ENCODE measurements at places on chromosomes 2 and 18.

GRCh38 chr2:24618144-24618543 is 127.1 kb downstream of the NCOA1 start:
- DNase-seq = no peak

DNA sequence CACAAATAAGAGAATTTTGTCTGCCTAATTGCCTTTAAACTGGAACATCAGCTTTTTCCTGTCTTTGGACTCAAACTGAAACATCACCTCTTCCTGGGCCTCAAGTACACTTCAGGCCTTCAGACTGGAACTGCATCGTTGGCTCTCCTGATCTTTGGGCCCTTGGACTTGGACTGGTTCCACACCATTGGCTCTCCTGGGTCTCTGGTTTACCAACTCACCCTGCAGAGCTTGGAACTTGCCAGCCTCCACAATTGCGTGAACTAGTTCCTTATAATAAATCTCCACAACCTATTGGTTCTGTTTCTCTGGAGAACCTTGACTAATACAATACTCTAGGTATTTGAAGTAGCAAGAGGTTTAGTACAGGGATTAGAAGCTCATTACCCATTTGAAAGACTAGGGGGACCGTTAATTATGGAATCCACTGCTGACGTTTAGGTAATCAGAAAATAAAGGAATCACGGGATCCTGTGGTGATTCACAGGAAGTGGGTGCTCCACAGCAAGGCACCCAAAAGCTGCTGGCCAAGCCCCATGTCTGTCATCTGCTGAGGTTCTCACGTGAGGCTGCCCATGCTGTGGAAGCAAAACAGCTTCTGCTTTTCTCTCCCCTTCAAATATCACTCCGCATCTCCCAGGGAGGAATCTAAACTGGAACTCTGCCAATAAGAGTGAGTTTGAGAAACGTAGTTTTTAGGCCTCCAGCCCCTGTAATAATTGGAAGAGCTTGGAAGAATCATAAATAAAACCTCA is 20.0 kb upstream of the SGPP2 start:
- peak; percentile 23 for DNase-seq

GRCh38 chr18:36735130-36735529 is 93.7 kb downstream of the TPGS2 start:
- DNase-seq = no peak

- DNase-seq = no peak
Observed at GRCh38 chr2:221104361-221104811, 467.7 kb downstream of the EPHA4 start.

DNA sequence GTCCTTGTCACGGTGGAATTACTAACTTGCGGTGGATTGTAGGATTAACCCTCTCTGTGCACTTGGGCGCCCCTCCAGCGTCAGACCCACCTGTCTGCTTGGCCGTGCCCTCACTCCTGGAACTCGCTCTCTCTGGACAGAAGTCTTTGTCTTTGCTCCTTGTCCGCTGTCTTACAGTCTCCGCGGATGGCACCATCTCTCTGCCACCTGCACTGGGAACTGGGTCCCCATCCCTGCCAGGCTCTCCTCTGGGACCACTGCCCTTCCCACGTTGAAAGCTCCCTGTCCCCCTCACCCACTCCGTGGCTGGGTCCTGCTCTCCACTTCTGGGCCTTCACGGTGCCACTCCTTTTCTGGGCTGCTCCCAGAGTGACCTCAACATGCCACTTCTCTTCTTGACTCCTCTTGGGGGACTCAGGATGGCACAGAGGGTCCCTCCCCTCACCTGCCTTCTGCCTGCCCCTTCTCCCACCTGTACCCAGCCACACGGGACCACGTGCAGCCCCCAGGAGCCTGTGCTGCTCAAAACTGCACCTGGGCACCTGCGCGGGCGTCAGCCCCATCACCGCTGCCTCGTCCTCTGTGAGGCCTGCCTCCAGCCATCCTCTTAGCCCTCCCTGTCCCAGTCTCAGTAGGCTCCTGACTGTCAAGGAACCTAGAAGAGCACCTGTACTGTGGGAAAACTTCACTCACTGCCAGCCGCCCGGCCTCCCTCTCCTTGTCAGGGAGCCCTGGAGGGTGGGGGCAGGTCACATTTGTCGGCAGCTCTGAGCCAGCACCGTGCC is 11.1 kb downstream of the CNDP2 start:
- no peak for DNase-seq

DNA sequence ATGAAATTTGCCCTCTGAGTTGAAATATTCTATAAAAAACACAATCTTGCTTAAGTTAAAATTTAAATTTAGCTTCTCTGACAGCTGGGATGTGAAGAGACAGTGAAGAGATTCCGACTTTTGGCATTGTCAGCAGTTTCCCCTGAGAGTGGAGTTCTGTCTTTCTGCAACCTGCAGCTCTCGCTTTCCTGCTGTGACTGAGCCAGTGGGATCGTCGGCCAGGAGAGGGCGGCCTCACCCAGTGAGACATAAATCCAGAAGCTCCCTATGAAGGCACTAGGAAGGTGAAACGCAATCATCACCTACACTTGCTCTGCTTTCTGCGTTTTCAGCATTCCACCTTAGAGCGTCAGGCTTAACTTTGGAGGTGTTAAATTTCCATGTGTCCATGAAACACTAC is 75.4 kb upstream of the HNMT start:
- peak; percentile 14 for DNase-seq
